ENCODE measurements at places on chromosomes 4 and X.

GRCh38 chr4:184641022-184641421, 8.2 kb downstream of the CASP3 start:
- no peak for DNase-seq

GRCh38 chrX:69759921-69760625, 144.2 kb downstream of the EDA start:
- DNase-seq: no peak

DNA sequence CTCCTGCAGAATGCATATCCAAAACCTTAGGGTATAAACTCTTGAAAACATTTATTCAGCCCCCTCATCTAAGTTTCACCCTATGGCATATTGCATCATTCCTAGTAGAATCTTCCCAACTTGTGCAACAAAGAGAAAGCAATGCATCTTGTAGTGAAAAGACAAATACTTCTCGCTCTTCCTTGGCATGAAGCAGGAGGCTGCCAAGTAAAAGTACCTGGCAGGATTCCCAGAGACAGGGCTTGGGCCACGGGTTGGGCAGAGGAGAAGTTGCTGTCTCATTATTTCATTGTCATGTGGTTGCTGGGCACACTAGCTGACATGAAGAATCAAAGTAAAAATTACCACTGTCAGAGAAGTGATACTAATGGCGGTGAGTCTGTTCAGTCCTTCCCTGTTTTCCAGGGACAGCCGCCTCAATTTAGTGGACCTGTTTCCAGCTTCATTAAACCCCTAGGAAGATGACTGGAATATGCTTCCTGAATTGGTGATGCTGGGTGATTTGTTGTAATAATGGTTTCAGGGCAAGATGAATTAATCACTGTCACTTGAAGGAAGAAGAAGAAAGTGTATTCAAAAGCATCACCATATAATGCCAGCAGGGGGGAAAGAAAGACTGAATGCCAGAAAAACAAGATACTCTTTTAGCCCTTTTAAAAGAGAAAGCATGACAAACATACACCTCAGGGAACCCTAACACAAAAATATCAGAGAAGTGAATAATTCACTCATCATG, 380.5 kb upstream of the IGFBP7 start:
- DNase-seq: no peak

GRCh38 chr4:182257016-182257415, 13.8 kb downstream of the TENM3 start:
- no peak for DNase-seq

DNA sequence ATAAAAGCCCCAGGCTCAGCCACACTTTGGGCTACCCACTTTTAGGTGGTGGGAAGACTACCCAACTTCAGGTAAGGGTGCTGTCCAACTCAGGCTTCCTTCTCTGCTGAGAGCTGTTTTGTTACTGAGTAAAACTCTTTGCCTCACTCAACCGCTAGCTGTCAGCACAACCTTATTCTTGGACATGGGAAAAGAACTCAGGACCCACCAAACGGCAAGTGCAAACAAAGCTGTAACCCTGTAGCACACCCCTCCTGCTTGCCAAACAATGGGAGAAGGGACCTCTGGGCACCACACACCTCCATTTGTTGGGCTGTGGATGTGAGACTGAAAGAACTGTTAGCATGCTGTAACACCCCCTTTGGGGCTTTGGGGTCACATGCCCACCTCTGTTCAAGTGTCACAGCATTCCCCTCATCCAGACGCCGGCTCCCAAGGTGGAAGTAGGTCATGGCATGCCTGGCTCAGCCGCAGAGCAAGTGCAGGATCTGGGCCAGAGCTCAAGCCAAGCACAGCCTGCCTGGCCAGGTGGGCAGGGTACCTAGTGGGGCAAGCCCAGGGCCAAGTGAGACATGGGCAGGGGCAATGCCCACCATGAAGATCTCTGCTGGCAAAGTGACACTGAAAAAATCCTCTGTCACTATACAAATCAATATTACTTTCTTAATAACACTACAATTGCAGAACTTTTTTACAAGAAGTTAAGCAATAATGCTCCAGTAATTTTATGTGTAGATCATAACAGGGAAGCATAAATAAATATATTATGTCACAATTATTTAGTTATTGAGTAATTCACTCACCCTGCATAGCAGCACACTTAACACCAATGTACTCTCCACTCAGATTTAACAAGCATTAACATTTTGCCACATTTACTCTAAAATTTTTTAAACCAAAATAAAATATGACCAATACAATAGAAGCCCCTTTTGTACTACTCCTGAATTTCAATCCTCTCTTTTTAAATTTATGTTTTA, 107.2 kb downstream of the TBCK start:
- DNase-seq: no peak

DNA sequence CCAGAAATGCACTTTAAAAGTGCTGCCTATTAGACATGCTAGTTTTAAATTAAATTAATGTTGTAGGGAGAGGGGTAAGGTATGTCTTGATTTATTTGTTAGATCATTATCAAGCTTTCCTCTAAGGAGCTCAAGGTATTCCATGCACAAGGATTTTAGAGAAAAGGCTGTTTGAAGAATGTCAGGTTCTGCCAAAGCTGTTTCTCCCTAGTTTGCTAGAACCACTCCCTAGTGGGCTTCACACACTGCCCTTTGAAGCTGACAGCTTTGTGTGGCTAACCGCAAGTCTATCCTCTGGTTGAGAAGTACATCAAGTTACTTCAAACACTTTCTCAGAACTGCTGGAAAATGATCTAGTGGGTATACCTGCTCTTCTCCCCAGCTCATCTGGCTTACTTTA, 32.3 kb downstream of the RASL11B start:
- DNase-seq: no peak
